ENCODE measurements at places on chromosomes 2 and 18.

DNA sequence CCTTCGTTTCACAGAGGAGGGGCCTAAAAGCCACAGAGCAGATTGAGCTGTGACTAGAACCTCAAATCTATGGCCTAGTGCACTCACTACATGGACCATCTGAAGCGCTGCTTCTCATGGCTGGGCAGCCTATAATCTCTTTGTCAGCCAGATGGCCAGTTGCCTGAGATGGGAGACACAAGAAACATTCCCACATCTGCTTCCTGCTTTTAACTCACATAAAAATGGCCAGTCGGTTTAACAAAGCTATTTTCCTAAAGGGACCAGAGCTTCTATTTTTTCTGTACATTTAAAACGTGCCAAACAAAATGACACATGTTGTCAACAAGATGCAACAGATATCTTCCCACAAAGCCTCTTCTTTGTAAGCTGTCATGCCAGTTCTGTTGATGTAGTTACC lies 173.8 kb downstream of the GFPT1 start:
- no peak for DNase-seq

DNA sequence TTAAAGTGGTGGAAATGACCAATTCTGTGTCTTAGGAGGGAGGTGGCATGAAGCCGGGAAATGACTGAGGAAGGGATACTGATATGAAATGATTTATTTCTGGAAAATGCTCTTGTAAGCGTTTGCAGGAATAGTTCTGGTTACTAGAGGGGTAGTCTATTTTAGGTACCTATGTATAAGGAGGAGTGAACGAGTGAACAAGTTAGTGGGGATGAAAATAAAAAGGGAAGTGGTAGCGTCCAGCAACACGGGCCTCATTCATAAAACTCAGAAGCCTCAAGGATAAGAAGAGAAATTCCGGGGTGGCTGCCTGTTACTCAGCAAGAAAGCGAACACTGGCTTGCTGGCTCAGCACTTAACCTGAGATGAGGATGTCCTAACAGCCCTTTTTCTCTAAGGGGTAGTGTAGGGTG lies 303.3 kb downstream of the NCKAP5 start:
- no peak for DNase-seq

GRCh38 chr18:24321071-24321470 lies 76.6 kb downstream of the OSBPL1A start:
- DNase-seq: no peak

DNA sequence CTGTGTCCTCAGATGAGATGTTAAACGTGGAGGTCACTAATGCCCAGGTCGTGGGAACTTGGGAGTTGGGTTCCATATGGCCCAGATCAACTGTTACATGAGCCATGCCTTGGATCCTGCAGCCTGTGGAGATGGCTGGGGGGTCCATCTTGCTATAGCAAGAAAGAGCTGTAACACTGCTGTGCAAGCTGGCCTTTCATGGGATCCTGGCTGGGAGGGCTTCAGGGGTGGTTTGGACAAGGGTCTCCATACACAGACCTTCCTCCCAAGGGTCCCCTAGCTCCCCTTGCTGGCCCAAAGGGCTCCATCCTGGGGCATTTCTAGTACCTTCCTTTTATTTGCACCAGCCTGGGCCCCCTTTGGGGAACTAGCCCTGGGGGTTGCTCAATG lies 337.7 kb downstream of the DYSF start:
- DNase-seq: no peak

DNA sequence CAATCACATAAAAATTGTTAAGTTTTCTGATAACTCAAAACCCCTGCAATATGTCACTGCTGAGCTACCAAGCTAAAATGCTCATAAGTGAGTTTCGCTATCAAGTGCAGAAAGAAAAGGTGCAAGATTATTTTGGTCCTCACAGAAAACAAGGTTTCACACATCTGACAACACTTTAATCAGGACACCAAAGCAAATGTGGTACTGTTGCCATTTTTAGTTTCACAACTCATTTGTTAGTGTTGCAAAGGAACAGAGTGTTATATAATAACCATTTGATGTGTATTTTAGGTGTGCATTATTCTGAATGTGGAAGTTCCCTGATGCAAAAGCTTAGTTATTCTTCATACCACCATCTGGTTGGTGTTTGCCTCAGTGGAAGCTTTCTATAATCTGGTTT lies 956.2 kb downstream of the DSC3 start:
- no peak for DNase-seq

DNA sequence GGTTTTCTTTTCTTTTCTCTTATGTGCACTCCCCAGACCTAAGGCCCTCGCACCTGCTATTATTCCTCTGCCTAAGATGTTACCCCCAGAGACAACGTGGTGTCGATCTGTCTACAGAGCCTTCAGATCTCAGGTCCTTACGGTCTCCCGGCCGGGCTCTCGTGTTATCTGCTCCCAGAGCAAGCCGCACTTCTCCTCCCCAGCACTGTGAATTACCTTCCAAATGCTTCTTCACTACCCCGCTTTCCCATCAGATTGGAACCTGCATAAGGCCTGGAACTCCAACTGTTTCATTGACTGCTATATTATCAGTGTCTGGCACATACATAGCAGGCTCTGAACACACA lies 71.2 kb upstream of the ODC1 start:
- no peak for DNase-seq

DNA sequence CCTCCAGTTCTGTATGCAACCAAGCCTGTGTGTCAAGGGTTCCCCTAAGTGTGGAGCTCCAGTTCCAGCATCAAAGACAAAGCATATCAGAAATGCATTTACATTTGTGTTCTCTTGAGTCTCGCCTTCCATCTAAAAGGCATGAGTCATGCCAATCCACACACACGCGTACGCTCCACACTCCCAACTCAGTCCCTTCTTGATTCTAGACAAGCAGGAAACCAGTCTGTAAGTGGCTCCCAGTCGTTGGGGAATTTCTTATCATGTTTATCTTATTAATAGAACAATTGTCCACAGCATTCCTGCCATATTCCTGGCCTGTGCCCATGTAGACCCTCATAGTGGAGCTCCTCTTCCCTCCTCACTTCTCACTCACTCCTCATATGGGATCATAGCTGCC lies 86.4 kb upstream of the SLC35G4 start:
- no peak for DNase-seq

DNA sequence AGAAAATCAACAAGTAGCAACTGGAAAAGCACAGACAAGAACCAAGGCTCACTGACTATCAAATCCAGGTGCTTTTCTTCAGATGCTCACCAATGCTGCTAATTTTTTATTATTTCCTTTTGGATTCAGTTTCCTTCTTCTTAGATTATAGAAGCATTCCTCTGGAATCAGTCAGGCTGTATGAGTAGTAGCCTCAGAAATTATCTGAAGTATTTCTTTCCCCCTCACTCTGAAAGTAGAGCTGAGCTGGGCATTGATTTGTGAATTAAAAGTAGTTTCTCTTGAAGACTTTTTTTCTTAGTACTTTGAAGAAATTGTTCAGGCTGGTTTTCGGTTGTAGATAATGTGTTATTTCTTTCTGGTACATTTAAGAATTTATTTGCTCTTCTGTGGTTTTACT lies 273.7 kb downstream of the NOL4 start:
- DNase-seq: no peak
